Fibroblast of the conjunctiva (primary cell): ENCODE measurements at places on chromosomes 2 and 18.

- no peak for DNase-seq
Measured at GRCh38 chr2:65350651-65351056, 81.7 kb downstream of the SPRED2 start.

DNA sequence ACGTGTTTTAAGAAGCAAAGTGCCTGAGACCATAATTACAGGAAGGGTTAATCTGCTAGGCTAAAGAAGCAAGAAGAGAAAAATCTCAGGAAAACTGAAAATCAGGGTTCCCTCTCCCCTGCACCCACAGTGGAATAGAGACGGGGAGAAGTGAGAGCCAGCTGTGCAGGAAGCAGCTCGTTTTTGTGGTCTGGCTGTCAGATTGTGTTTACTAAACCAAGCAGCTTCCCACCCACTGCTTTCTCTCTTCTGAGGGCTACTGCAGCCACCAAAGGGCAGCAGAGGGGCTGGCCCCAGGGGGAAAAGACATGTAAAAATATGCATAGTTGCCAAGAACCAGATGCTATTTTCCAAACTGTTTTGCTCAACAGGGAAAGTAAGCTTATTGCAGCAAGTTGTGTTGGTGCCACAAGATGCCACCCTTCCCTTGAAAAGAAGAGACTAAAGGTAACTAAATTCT lies 72.6 kb upstream of the THUMPD2 start:
- DNase-seq: no peak

DNA sequence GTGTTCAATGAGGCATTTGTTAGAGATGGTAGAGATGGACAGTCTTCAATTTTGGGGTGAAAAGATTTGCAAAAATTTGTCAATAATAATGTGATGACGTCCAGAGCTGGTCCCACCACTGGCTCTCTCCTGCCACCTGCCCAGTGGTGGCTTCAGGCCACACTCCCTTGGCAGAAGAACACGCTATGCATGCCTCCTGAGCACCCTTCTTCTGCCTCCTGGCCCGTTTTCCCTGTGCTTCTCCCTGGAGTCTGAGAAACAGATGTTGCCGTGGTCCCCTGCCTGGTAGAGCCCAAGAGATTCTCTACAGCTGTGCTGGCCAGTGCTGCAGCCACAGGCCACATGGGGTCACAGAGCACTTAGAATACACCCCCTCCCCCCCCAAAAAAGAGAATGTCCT lies 33.6 kb downstream of the INPP5D start:
- DNase-seq: no peak

- peak; percentile 26 for DNase-seq
Measured at GRCh38 chr2:163319006-163319405, 416.8 kb downstream of the FIGN start.

GRCh38 chr2:200288670-200289429 lies 17.6 kb upstream of the SPATS2L start:
- peak; percentile 88 for DNase-seq

GRCh38 chr2:127320067-127320466 lies 26.1 kb upstream of the ERCC3 start:
- no peak for DNase-seq

DNA sequence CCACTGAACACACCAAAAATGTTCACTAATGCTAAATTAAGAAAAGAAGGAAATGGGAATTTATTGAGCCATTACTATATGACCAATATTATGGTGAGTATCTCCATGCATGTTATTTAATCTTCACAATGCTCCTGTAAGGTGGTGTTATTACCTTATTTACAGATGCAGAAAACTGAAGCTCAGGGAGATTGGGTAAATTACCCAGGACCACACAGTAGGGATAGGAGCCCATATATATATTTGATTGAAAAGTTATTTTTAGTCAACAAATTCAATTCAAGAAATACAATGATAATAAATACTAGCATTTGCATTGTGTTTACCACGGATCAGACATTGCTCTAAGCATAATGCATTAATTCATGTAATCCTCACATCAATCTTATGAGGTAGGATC lies 202.2 kb upstream of the FBXO11 start:
- no peak for DNase-seq

- DNase-seq: peak; percentile 18
Measured at GRCh38 chr18:70072678-70073077, 125.0 kb upstream of the CD226 start.

DNA sequence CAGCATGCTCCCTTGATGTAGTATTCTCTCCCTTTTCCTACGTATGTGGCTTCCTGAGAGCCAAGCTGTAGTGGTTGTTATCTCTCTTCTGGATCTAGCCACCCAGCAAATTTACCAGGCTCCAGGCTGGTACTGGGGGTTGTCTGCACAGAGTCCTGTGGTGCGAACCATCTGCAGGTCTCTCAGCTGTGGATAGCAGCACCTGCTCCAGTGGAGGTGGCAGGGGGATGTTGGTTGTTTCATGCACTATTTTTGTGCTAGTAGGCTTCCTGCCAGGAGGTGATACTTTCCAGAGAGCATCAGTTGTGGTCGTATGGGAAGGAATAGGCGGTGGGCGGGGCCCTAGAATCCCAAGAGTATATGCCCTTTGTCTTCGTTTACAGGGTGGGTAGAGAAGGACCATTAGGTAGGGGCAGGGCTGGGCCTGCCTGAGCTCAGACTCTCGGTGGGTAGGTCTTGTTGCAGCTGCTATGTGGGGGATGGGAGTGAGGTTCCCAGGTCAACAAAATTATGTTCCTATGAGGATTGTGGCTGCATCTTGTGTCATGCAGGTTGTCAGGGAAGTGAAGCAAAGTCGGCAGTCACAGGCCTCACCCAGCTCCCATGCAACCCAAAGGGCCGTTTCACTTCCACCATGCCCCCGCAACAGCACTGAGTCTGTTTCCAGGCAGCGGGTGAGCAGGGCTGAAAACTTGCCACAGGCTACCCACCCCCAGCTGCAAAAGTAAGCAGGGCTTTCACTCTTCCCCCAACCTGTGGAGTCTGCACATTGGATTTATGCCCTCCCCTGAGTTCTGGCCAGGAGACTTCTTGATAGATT lies 1139.5 kb downstream of the BCL11A start:
- no peak for DNase-seq

DNA sequence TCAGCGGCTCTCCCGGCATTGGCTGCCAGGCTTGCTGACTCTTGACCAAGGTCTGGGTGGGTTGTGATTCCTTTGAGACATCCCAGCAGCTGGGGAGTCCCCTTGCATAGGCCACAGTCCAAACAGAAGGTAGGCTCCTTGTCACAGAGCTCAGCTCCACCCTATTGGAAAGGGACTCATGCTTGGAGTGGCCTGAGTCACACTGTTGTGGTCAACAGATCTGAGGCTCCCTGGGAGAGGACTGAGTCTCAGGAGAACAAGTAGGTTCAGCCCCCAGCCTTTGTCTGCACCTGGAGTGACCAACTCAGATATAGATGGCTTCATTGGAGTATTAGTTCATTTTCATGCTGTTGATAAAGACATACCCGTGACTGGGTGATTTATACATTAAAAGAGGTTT lies 32.1 kb upstream of the SH3BP4 start:
- no peak for DNase-seq

GRCh38 chr2:108288534-108289106 lies at the start of gene SULT1C2:
Gene SULT1C2 (plus strand): TSS chr2:108288895. CDS start chr2:108293668, 4,773 bp downstream.
- DNase-seq: no peak

DNA sequence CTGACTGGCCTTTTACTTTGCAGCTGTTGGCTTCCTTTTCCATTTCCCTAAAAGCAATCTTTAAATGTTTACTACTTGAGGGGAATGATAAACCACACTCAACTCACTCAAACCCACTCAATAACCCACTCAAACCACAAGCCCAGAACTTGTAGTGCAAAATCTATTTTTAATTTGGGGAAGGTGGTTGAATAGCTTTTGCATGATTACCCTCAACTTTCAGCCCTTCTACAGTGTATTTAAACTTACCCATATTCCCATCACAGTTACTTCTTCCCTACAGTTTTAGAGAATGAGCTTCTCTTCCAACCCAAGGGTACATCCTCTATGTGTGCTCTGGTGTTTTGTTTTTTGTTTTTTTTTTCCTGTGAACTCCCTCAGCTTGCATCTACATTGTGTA lies 636.1 kb downstream of the TDRD15 start:
- DNase-seq: no peak
